ENCODE measurements at places on chromosomes 4 and X.
A peak's percentile ranks its signal among the peaks of the same experiment; 100 is the strongest.

GRCh38 chrX:117972711-117973109 is 143.9 kb downstream of the KLHL13 start:
- no peak for DNase-seq

DNA sequence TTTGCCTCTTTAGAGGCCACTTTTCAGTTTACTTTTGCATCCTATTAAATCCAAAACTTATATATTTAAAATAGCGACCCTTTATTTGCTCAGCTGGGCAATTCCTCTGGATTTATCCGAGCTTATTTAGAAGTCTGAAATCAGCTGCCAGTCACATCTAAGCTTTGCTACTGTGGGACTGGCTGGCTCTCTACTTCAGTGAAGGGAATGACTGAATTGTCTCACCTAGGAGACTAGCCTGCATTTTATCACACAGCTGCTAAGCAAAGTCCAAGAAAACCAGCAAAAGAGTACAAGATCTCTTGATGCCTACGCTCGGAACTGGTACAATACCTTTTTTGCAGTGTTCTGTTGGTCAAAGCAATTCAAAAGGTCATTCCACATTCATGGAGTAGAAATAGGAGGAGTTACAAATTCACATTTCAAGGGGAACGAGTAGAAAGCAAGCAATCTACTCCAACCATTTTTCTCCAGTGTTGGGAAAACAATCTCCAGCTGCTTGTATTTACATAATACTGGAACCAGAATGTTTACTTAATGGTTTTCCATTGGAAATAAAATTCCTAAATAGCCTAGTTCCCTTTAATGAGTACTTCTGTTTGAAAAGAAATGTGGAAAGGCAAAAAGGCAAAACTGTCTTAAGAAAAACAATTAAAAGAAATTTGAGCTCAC is 160.2 kb downstream of the MAGEB5 start:
- no peak for DNase-seq

DNA sequence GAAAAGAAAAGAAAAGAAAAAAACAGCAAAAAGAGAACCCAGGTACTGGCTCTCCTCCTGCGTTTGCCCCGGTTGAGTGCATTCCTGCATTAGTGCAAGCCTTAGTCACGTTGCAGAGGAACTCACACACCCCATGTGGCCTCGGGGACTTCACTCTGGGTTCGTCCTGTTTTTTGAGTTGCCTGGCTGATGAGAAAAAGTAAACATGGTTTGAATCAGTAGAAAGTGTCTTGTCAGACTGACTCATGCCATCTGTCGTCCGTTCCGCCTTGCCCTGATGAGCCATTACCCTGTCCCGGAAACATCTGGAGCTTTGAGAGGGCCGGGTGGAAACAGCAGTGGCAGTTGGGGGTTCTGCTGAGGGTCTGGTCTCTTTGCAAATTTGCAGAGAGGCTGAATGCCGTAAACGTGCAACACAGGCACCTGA is 16.3 kb downstream of the CD99 start:
- DNase-seq, result peak; percentile 69

DNA sequence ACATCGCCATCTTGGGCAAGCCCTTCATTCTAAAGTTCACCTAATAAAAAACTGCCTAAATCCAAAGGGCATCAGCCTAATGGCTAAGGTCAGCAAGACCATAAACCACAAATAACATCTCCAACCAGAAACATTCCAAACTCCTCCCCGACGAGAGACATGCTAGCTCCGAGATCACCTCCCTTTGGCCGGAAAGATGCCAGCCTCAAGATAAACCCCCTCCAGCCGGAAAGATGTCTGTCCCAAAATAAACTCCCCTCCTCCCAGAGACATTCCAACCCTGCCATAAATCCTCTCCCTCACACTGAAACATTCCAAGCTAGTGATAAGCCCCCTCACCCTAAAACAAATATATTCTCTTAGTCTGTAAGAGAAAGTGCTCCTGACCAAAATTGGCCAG is 13.3 kb upstream of the DYNLT3 start:
- DNase-seq, result no peak

- no peak for DNase-seq
Measured at GRCh38 chrX:43718081-43718480, 62.0 kb downstream of the MAOA start.

DNA sequence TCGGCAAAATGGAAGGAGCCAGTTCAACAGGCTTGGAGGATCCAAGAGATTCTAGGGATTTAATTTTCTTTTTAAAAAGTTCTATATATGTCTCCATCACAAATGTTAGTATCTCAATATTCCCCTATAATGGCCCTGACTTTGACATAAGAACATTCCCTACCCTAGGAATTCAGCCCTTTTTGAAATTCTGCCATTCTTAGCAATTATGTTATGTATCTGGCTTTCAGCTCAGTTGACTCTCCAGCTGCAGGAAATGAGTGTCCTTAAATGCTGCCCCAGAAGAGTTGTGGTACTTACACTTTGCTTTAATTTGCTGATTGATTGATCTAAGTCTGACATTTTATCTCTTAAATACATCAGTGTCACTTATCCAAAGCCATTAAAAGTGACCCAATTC is 1454.3 kb downstream of the FSTL5 start:
- no peak for DNase-seq

DNA sequence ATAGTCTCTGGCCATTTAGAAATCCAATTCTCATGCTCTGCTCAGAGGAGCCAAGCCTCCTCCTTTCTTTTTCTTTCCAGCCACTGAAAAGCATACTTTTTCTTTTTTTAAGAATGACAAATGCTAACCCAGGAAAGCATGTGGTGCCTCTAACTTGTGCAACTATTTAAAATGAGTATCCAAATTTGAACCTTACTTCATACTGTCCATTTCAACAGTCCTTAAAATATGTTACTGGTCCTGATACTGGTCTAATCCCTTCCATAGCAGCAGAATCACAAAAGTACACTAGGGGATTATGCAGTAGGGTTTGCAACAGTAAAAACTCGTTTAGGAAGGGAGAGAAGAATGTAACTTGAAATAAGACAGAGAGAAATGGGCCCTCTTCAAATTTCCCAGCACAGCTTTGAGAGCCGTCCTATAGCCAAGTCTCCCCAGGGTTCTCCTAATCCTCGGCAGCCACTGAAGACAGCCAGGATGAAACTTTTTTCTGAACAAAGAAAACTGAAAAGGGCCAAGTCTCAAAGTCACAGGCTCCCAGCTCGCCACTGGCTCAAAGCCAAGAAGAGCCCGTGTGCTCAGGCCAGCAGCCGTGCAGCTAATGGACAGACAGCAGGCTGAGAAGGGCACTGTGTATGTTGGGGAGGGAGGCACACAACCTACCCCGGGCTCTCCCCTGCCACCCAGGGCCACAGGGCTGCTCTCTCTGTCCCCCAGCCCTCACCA is 39.5 kb downstream of the GPC4 start:
- no peak for DNase-seq

- no peak for DNase-seq
Measured at GRCh38 chr4:77859256-77859655, 3.4 kb upstream of the MRPL1 start.

- DNase-seq, result peak; percentile 74
Measured at GRCh38 chrX:3638280-3638873, 75.1 kb downstream of the PRKX start.

DNA sequence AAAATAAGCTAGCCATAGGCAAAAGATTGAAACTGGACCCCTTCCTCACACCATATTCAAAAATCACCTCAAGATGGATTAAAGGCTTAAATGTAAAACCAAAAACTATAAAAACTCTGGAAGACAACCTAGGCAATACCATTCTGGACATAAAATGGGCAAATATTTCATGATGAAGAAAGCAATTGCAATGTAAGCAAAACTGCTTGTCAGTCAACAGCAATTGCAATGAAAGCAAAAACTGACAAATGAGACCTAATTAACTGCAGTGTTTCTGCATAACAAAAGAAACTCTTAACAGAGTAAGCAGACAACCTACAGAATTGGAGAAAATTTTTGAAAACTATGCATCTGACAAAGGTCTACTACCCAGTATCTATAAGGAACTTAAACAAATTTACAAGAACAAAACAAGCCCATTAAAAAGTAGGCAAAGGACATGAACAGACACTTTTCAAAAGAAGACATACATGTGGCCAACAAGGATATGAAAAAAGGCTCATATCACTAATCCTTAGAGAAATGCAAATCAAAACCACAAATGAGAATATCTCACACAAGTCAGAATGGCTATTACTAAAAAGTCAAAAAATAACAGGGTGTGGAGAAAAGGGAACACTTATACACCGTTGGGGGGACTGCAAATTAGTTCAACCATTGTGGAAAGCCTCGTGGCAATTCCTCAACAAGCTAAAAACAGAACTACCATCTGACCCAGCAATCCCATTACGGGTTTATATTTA is 46.7 kb downstream of the CFAP299 start:
- no peak for DNase-seq

DNA sequence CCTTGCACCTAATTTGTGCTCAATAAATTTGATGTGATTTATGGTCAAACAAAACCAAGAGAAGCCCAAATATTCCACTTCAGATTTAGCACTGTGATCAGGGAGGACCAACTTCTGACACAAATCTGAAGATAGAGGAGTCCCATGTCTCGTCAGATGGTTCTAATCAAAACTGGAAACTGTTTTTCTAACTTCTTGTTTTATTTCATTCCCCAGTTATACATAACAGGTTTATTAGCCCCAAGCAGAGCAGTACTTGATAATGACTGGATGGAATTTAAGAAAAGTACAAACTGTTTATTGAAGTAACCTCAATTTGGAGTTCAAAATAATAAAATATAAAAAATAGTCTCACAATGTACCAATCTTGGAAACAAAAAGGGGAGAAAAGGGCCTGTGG is 310.3 kb downstream of the LDB2 start:
- no peak for DNase-seq

- no peak for DNase-seq
Measured at GRCh38 chr4:111228396-111228795, 605.5 kb upstream of the PITX2 start.

DNA sequence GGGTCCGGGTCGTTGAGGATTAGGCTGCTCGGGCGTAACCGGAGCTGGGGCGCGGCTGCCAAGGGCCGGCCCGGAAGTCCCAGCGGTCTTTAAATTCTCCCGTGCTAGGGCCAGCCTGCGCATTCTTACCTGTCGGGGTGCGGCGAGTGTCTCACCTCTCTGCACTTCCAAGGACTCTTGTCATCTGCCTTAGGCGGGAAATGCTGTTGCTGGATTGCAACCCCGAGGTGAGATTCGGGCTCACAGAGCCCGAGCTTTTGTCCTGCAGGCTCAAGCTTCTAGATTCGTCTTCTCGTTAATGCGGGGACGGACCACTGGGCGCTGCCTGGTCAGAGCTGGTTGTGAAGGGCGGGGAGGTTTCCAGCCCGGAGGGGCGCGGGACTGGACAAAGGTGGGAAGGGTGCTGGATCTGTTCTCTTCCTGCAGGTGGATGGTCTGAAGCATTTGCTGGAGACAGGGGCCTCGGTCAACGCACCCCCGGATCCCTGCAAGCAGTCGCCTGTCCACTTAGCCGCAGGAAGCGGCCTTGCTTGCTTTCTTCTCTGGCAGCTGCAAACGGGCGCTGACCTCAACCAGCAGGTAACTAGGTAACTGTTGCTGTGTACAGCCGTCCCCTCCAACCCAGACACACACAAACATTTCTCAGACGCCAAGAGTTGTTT is at the start of gene ANKRD37:
Gene ANKRD37, plus strand, starts transcription at position 118 of the 662 bp plus-strand sequence. Its CDS starts 83 bp downstream, at position 201.
- no peak for DNase-seq

- no peak for DNase-seq
Measured at GRCh38 chrX:130245441-130245840, 23.3 kb downstream of the ZNF280C start.

GRCh38 chrX:12989461-12989860 is 14.6 kb downstream of the TMSB4X start:
- no peak for DNase-seq
